ENCODE measurements at places on chromosomes 2 and 18. TPM values are rescaled to one million over a fixed set of nuclear protein-coding genes. Genes with fewer than 3 reads are reported as not detected.

RFTN2 gene
- 4.7 TPM for total RNA-seq

C2orf81 gene
- 0.86 TPM for total RNA-seq

MAP3K19 gene
- total RNA-seq, result not detected

OTOF gene
- under 0.01 TPM for total RNA-seq

POTEC gene
- total RNA-seq, result under 0.01 TPM

IL18R1 gene
- total RNA-seq, result 0.64 TPM

ABCA12 gene
- total RNA-seq, result not detected

C2orf80 gene
- not detected for total RNA-seq

FAM228A gene
- total RNA-seq, result 0.43 TPM

UGT1A4 gene
- not detected for total RNA-seq

RUFY4 gene
- total RNA-seq, result not detected

GALNT3 gene
- 4.3 TPM for total RNA-seq

SH3RF3 gene
- 11.9 TPM for total RNA-seq

ALPG gene
- total RNA-seq, result not detected

SPC25 gene
- total RNA-seq, result 2.9 TPM

SLC9A4 gene
- total RNA-seq, result under 0.01 TPM

HRH4 gene
- not detected for total RNA-seq
